T-helper 9 cell (primary cell): ENCODE measurements at places on chromosomes 4 and X.

- peak; percentile 44 for DNase-seq
These were observed 63.0 kb downstream of the ZNF732 start for GRCh38 chr4:242121-242848.

DNA sequence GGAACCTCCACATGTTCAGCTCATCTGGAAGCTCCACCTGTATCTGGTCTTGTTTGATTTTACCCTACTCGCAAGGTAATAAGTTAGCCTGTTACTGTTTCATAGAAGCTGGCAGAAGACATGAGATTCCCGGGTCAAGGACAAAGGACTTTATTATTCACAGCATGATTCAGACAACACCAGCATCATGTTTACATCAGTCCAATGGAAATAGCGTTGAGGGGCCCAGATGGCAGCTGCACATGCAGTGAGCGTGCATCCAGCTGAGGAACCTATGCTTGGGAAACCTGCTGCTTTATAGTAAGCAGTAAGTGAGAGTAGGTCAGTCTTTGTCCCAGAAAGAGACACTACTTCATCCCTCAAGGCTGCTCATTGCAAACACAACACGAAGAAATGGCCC is 19.8 kb downstream of the TSPAN5 start:
- DNase-seq = no peak

DNA sequence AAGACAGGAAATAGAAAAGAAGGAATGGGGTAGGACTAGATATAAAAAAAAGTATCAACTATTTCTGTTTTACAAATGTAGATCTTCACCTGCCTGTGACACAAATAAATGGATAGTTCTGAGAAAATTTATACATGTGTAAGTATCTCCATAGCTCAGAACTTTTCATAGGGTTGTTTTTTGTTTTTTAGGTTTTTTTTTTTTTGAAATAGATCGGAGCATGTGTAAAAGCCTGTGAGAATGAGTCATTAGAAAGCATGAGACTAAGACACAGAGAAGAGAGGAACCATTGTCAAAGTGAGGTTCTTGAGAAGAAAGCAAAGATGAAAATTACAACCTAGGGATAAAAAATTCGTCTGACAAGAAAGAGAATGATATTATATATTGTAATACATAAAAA is 481.6 kb downstream of the PABPC4L start:
- DNase-seq = no peak

DNA sequence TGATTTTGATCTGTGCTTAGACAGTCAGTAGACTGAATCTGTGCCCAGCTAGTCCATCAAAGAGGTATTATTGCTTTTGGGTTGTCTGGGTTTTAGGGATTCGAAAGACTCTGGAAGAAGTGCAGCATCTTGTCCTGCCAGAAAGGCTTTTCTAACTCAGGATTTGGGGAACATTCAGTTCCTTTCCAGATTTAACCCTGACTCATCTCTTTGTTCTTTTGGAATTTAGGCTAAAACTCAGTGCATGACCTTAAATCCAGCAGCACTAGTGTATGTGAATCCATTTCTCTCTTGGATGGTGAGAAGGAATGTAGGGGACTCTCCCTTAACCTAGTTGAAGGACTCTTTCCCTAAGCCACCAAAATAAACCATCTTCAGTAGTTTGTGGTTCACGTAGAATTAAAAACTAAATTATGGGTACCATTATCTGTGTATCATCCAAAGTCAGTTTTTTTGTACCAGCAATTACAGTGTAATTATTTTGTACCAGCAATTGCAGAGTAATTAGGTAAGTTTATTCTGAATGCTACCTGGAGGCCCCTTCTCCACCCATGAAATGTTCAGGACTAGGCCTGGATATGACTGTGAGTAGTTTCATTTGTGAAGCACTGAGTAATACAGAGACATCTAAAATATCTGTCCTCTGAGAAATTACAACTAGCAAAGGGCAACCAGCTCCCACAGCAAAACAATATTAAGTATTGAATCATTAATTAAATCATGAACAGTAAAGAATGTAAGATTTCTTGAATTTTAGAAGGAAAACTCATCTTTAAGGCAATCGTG is 384.0 kb downstream of the TMA16 start:
- no peak for DNase-seq

GRCh38 chr4:153327247-153327646 is 17.2 kb upstream of the MND1 start:
- DNase-seq = no peak

DNA sequence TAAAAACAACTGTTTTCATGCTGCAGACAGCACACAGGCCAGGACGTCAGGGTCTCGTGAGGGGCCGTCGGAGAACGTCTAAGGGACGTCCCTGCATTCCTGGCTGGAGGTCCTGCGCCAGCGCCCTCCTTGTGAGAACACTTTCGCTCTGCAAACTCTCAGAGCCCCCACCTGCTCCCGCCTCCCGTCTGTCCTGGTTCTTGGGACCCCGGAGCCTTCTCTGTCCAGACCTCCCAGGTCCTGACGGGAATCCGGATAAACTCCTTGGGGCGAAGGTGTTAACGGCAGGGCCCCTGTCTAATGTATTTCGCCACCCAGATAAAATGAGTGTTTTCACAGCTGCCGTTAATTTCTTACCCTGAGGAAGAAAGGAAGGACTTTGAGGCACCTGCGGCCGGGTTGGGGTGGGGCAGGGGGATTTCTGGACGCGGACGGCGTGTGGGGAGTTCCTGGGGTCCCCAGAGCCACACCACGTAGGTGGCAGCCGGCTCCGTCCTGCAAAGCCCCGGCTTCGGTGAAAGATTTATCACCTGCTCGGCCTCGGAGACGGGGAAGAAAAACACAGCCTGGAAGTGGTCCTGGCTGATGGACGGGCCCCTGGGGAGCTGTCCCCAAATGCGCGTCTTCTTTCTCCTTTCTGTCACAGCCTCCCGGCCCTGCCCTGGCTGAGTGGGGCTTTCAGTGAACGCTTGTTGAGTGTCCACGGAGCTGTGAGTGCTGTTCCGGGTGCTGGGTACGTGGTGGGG is 35.1 kb upstream of the PPP2R3B start:
- DNase-seq = no peak

DNA sequence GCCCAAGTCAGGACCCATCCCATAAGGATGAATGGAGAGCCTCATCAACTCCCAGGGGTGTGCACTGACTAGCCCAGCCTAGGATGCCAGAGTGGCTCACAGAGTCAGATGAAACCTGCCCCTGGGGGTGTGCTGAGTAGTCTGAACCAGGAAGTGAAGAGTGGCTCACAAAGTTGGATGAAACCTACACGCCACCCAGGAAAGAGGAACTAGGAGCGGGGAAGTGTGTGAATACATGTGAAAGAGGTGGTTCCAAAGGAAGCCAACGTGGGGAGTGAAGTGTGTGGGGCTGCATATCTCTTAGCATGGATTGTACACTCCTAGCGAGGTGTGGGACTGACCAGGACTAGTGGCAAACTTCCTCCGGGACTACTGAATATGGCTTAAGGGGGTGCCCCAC is 902.1 kb upstream of the NDST4 start:
- DNase-seq = no peak

GRCh38 chr4:1240721-1241465 is 8.0 kb downstream of the CTBP1 start:
- DNase-seq = no peak

- no peak for DNase-seq
These were observed 31.8 kb downstream of the WDR1 start for GRCh38 chr4:10084651-10085358.
